Esophagus muscularis mucosa (tissue), 4 donors: ENCODE measurements at places on chromosomes 4 and X. TPM values are rescaled to one million over a fixed set of nuclear protein-coding genes. Genes with fewer than 3 reads are reported as not detected.

The MAGEB10 gene
- not detected for total RNA-seq

The MAOB gene
- 43.2 TPM for total RNA-seq

The IL1RAPL1 gene
- 0.99 TPM for total RNA-seq

GRCh38 chr4:33930497-33930896, 2313.8 kb downstream of the ARAP2 start:
- DNase-seq: no peak

DNA sequence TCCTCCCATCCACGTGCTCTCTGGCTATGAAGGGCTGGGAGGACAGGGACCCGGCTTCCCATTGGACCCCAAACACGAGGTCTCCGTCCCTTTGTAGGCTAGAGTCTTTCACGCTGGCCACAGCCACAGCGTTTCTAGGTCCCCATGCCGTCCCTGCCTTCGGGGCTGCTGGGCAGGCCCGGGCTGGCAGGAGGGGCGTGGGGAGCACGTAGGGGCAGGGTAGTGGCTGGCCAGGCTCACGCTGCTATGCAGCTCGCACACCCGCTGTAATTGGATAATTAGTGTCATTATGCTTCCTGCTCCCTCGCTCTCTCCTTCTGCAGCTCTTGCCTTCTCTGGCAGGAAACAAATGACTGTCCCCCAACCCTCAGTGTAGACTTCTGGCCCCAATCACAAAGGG, 9.8 kb downstream of the ATP2B3 start:
- no peak for DNase-seq

DNA sequence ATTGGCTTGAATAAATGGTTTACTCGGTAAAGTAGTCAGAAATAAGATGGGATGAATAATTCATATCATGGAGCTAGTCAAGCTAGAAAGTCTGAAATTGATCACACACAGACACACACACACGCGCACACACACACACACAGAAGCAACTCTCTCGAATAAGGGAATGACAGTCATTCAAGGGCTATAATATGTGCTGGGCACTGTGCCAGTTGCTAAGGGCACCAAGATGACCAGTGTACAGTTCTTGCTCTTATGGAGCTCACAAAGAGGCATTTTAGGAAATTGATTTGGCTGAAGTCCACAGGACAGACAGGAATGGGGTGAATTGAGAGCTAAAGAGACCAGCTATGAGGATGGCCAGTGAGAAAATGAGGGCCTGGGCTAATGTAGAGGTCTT, 34.2 kb upstream of the SH3D19 start:
- no peak for DNase-seq

GRCh38 chr4:184968784-184969201, 49.5 kb upstream of the HELT start:
- no peak for DNase-seq

DNA sequence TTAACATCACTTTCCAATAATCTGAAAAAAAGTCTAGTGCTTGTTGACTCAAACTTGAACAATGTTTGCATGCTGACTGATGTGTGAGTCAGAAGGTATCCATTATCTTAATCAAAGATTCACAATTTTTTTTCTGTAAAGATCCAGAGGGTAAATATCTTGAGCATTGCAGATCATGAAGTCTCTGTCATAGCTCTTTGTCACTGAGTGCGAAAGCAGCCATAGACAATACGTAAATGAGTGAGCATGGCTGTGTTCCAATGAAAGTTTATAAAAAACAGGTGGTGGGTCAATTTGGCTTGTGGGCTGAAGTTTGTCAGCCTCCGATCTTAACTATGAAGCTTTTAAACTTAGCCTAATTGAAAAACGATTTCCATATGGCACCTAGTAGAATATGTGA, 37.7 kb downstream of the NHS start:
- no peak for DNase-seq

DNA sequence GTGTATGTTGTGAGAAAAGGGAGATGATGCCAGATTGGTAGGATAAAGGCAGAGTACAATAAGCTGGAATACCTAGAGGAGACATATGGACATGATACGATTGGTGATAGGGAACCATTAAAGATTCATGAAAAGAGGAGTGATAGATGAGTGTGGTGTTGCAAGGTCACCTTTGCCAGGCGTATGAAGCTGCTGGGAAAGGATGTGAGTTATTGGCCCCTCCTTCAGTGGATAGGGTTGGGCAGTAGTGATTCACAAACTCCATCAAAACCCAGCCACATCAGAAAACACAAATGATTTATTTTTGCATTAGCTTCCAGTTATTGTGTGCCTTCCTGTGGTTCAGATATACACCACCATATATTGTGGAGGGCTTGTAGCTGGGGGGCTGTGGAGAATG, 34.3 kb downstream of the TMEM164 start:
- DNase-seq: no peak
